ENCODE measurements at places on chromosomes 6 and 20.

DNA sequence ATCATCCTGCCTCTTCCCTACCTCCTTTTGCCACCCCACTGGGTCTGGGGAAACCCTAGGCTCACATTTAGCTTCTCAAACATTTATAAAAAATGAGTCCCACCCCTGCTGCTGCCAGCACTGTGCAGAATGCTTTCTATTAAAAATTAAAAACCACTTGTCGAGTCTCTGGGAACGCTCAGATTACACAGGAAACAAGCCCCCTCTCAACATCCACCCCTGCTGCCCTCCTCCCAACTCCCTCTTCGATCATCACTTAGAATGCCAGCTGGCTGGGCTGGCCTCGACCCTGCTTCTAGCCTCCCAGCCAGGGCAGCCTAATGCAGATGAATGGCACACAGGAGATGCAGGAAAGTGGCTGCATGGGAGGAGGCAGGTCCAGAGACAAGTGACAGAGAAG, 75.8 kb downstream of the CDH22 start:
- no peak for DNase-seq

DNA sequence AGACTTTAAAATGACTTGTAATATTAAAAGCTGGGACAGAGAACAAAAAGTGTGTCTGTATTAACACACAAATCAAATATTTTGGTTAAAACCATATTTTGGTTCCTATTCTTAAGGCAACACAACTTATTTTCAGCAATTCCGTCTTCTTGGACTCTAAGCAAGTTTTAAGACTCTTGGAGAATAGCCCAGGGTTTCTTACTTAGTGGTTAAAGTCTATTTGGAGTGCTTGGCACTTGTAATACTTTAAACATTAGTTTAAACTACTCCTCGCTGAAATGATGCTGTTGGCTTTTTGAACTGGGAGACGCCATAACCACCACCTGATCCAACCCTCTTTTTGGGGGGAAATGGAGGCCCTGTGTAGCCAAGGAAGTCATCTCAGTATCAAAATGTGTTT, 109.7 kb upstream of the GMDS start:
- no peak for DNase-seq

GRCh38 chr6:125808060-125808459, 17.3 kb downstream of the NCOA7 start:
- no peak for DNase-seq

DNA sequence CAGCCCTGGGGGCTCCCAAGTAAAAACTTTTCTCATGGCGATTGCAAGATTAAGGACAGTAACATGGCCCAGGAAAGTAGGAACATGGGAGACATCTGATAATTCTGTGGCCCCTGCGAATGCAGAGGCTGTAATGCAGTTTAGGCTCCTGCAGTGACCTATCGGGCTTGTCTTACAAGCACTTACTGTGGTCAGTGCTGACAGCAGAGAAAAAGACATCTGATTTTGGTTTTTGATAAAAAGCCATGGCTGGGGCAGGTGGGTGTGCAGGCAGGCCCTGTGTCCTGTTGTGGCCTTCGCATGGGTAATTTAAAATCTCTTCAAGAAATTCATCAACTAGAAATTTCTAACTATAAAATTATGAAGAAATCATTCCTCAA, 19.3 kb upstream of the CCN6 start:
- peak; percentile 71 for DNase-seq

- DNase-seq, result no peak
Observed at GRCh38 chr20:6626805-6627204, 140.7 kb upstream of the BMP2 start.

DNA sequence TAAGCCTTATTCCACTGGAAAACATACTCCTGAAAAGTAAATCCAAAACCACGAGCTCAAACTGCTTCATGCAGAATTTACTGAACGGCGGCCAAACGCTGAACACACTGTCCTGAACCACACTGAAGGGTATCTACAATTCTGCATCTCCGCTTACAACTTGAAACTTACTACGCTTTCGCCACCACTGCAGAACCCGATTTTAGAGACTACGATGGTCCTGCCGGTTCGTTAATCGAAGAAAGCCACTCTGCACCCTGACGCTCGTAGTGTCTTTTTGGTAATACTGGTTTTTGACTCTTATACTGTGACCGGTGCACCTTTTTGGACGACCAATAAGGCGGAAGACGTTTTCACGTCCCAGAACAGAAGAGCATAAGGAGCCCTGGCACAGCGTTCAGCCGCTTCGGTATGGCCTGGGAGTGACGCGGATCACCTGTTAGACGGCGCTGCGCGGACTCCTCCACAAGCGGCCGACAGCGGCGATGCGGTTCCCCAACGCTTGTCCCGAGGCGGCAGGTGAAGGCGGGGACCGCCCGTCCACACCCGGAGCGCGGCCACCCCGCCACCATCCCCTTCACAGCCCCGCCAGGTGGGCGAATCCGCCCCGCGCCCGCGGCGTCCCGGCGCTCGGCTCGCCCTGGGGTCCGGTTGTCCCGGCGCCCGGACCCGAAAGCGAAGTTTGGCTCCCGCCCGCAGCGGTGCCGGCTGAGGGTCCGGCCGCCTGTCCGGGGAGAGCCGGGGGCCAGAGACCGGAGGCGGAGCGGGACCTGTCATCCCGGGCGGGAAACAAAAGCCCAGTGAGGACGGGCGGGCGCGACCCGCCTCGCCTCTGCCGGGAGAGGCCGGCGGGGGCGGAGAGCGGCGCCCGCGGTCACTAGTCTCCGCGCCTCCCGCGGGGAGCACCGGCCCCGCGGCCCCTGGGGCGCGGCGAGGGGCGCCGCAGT, 784 bp downstream of the FKBP5 start:
- DNase-seq, result peak; percentile 58

DNA sequence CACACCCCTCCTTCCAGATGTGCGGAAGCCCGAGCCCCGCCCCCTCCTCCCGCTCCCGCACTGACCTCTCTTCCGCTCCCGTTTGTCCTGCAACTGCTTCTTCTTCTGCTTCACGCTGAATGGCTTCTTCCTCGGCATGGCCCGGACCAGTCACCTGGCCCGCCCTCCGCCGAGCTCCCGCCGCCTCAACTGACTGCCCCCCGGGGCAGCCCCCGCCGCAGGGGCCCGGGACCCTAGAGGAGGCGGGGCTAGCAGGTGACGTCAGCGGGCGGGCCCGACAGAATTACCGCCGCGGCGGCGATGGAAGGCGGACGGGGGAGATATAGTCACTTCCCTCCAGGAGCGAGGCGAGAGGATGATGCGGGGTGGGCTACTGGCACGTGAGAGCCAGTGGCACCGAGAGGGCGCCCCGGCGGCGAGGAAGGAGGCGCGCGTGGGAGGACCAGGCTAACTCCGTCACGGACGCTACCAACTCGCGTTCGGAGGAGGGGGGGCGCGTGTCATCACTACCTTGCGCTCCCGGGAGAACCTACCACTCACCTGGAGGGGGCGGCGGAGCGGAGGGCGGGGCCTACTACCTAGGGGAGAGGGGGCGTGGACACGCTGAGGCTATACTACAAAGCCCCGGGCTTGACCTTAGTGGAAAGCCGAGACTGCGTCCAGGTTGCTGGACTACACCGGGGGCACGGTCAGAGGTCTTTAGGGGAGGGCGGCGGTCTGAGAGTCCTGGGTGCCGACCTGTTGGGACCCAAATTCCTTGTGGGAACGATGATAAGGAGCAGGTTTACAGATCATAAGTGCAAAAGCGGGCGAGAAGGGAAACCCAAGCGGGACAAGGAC, at the start of gene GNL1:
TSS of gene GNL1 (minus strand) at position 424 of the 840 bp plus-strand sequence. CDS start at position 138, 286 bp downstream.
- DNase-seq, result peak; percentile 86

- no peak for DNase-seq
Observed at GRCh38 chr20:47137231-47137870, 219.1 kb downstream of the ZMYND8 start.

- DNase-seq, result no peak
Observed at GRCh38 chr6:104639668-104640067, 220.1 kb downstream of the HACE1 start.

GRCh38 chr20:63191400-63191799, 24.5 kb downstream of the YTHDF1 start:
- DNase-seq, result no peak

- no peak for DNase-seq
Observed at GRCh38 chr20:12098421-12098820, 180.7 kb downstream of the BTBD3 start.

GRCh38 chr6:33698494-33698893, 13.0 kb downstream of the UQCC2 start:
- no peak for DNase-seq

GRCh38 chr20:57380081-57380750, 11.0 kb upstream of the RBM38 start:
- no peak for DNase-seq
